MG63 (cell line): ENCODE measurements at places on chromosomes 1 and 21. TPM values are rescaled to one million over a fixed set of nuclear protein-coding genes. Genes with fewer than 3 reads are reported as not detected.

DNA sequence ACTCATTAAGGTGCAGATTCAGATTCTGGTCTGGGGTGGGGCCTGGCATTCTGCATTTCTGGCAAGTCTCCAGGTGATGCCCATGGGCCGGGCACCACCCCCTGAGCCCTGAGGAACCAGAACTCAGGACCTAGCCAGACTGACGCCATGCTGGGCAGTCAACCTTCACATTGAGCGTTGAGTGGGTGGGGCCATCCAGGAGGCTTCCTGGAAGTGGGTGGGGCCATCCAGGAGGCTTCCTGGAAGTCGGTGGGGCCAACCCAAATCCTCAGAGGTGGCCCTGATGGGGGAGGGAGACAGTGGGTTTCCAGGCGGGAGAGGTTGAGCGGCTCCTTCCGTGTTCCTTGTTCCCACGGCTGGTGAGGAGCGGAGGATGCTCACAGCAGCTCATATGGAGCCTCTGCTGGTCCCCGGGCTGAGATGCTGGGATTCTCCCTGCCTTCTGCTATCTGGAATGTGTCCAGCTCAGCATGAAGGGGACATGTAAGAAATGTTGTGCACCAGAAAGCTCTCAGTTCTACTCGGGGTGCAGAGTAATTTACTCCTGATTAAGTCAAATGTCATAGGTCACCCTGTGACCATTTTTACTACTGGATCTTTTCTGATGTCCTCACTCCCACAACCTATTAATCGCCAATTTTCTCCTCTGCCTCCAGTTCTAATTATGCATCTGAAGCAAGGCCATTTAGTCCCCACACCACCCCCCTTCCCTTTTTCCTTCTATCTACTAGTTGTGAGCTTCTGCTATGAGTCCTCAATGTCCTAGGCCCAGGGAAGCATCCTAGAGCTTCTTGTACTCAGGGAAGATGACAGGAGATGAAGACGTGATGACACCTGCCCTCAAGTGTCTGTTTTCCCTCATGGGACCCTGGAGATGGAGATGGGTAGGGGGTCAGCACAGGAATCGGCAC is 435.4 kb downstream of the PTPRU start:
- no peak for DNase-seq

DNA sequence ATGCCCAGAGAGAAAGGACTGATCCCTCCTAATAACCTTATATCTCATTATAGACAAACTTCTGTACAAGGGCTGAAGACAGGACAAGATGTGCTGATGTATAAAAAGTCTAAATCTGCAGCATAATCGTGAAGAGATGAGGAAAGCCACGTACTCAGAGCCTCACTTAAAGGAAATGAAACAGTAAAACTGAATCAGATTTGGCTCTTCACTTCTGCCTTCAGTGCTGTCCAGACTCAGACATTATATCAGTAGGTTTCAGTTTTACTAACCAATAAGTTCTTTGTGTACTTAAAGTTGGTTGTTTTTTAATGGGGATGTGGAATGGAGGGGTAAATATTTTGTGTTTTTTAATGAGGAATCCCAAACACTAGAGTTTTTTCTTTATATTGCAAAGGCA is 45.3 kb upstream of the RGS1 start:
- no peak for DNase-seq

PTAFR gene
- 0.49 TPM in 1 of 2 replicates, not detected in the other for total RNA-seq

DNA sequence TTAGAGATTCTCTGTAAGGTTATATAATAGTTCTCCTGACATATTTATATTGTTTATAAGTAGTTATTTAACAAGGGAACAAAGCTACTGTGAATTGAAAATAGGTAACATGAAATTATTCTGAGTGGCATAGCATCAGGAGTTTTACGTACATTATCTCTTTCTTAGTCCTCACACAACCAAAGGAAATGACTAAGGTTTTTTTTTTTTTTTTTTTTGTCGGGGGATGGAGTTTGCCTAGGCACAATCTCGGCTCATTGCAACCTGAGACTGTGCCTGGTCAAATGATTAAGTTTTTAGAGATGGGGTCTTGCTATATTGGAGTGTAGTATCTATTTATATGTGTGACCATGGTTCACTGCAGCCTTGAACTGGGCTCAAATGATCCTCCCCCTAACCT is 24.9 kb downstream of the TMED5 start:
- no peak for DNase-seq

DNA sequence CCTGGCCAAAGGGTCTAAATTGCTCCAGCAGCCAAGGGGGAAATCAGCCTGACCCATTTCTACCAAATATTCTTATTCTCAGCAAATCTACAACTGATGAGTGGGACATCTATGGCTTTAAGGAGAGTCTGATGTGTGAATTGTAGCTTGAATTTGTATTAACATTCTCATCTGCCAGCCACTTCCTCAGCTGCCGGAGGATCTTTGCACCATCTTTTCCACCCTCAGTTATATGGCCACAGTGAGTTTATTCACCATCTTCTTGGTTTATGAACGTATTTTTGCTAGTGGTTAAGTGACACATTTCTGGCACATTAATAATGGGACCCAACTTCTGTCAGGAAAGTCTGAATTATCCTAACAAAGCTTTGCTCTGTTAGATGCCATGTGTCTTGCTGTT is 69.6 kb downstream of the COLGALT2 start:
- no peak for DNase-seq

- DNase-seq, result no peak
Observed at GRCh38 chr1:225494789-225495359, 67.0 kb upstream of the LBR start.

GRCh38 chr1:109765896-109766615 is 2.3 kb upstream of the EPS8L3 start:
- DNase-seq, result no peak

GRCh38 chr1:16608838-16609560 is 4.4 kb downstream of the NBPF1 start:
- no peak for DNase-seq

DNA sequence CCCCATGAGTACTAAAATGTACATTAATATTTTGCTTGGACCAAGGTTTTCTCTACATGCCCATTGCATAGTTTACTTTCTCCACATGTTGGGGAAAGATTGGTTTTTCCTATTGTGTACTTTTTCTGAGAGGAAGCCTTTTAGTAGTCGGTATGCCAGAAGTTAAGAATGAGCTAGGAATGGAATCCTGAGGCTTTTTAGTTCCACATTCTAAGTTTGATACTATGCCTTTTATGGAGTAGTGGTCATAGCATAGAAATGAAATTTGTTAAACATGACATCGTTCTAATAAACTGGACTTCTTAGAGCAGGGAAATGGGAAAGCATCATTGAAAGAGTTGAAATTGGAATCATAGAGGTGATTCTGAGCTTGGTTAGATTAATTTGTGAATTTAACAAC is 64.3 kb downstream of the BCL9 start:
- no peak for DNase-seq
